Esophagus squamous epithelium (tissue), 5 donors: ENCODE measurements at places on chromosomes 13 and 19. TPM values are rescaled to one million over a fixed set of nuclear protein-coding genes. Genes with fewer than 3 reads are reported as not detected.

ZNF787 gene
- 12.6 TPM for total RNA-seq

ATP8B3 gene
- total RNA-seq, result 0.67 TPM

ZNF473 gene
- 14.9 TPM for total RNA-seq

- H3K4me1 ChIP-seq, result no peaks in the 10 kb centered on the region
- no peaks in the 10 kb centered on the region for H3K27me3 ChIP-seq
- no peak overlapping the region for H3K4me3 ChIP-seq
- no peaks in the 10 kb centered on the region for H3K36me3 ChIP-seq
- no peak overlapping the region for H3K27ac ChIP-seq
Observed at GRCh38 chr13:104011505-104012241, 945.5 kb upstream of the SLC10A2 start.

- H3K4me1 ChIP-seq, result peaks cover 28% of the 10 kb centered on the region
- no peaks in the 10 kb centered on the region for H3K27me3 ChIP-seq
- H3K4me3 ChIP-seq, result no peak overlapping the region
- no peak for DNase-seq
- no peaks in the 10 kb centered on the region for H3K36me3 ChIP-seq
Observed at GRCh38 chr19:39542206-39542605, 2.2 kb upstream of the EID2 start.

DNA sequence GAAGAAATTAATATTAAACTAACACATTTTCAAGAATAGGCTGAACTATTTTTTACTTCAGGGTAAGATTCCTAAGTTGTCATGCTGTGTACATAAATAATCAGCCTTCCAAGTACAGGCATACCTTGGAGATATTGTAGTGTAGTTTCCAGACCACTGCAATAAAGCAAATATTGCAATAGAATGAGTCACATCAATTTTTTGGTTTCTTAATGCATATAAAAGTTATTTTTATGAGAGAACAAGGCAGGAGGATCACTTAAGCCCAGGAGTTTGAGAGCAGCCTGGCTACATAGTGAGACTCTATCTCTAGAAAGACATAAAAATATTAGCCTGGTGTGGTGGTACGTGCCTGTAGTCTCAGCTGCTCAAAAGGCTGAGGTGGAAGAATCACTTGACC lies 511.5 kb downstream of the UQCRFS1 start:
- H3K36me3 ChIP-seq, result no peaks in the 10 kb centered on the region
- no peaks in the 10 kb centered on the region for H3K4me1 ChIP-seq
- H3K27me3 ChIP-seq, result no peaks in the 10 kb centered on the region
- no peak overlapping the region for H3K27ac ChIP-seq

- no peaks in the 10 kb centered on the region for H3K27me3 ChIP-seq
- peaks cover 32% of the 10 kb centered on the region for H3K36me3 ChIP-seq
- H3K27ac ChIP-seq, result peak overlapping the region; percentile 99
- peaks cover 42% of the 10 kb centered on the region for H3K4me1 ChIP-seq
- H3K4me3 ChIP-seq, result no peak overlapping the region
Observed at GRCh38 chr19:2038284-2039088, 12.6 kb downstream of the MKNK2 start.

- H3K36me3 ChIP-seq, result no peaks in the 10 kb centered on the region
- H3K27me3 ChIP-seq, result no peaks in the 10 kb centered on the region
- DNase-seq, result no peak
- H3K4me3 ChIP-seq, result no peak overlapping the region
Observed at GRCh38 chr13:108681986-108682575, 52.7 kb downstream of the MYO16 start.
